Activated naive CD4-positive, alpha-beta T cell (primary cell): ENCODE measurements at places on chromosomes 6 and 20.

DNA sequence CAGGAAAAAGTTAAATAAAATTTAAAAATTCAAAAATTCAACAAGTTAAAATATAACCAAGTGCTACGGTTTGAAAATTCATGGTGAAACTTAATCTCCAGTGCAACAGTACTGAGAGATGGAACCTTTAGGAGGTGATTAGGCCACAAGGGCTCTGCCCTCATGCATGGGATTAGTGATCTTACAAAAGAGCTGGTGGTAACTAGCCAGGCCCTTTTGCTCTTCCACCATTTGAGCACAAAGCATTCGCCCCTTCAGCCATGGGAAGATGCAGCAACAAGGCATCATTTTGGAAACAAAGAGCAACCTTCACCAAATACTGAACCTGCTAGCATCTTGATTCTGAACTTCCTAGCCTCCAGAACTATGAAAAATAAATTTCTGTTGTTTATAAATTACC, 80.9 kb downstream of the RNGTT start:
- no peak for DNase-seq

DNA sequence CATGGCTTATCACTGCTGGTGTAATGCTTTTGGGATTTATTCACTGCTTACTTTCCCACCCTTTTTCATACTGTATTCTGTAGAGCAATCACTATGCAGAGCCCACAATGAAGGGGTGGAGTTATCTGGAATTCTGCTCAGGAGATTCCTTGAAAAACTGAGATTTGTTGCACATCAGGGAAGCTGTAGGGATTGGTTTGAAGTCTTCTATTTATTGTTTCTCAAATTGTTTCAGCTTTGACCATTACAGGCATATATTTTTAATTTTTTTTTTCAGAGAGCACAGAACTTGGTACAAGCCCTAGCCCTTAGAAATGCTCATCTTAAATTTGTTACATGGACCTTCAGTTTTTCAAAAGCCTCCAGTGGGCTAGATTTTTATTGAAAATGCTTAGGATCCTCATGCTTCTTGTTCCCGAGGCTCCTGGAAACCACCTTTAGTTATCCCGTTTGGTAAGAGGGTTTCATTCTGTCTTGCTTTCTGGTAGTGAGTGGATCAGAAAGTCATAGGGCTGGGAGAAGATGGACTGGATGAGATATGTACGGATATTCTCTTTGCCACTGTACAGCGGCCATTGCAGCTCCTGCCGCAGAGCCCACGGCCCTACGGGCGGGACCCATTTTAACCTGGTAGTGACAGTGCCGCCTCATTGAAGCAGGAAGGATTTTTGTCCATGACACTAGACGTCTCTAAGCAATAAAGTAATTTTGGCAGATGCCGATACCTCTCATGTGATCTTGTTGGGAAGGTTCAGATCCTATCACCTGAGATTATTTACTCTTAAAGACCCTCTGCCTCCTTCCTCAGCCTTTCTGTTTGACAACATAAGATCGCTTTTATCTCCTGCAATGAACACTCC, 45.3 kb upstream of the ZNF184 start:
- DNase-seq: no peak

- no peak for DNase-seq
These were observed 18.8 kb downstream of the OR2A4 start for GRCh38 chr6:131682442-131682841.

DNA sequence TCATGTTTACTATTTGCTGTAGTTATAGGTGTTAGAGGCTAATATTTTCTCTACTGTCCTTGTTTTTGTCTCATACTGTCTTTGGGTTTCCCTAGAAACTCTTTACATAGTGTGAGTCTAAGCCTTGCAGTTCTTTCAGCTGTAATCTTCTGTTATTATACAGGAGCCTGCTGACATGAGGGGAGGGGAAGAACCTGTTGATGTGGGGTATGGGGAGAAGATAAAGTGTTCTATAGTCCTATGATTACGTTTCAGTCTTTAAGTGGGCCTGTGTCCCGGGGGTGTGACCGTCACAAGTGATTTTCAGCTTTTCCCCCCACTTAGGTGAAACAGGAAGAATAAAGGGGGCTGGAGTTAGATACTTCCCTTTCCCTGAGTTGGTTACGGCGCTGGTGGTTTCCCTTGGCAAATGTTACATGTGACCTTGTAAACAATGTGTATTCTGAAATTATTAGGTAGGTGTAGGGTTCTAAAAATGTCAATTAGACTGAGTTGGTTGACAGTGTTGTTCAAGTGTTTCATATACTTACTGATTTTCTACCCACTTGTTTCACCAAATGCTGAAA, 41.3 kb downstream of the REV3L start:
- DNase-seq: no peak

DNA sequence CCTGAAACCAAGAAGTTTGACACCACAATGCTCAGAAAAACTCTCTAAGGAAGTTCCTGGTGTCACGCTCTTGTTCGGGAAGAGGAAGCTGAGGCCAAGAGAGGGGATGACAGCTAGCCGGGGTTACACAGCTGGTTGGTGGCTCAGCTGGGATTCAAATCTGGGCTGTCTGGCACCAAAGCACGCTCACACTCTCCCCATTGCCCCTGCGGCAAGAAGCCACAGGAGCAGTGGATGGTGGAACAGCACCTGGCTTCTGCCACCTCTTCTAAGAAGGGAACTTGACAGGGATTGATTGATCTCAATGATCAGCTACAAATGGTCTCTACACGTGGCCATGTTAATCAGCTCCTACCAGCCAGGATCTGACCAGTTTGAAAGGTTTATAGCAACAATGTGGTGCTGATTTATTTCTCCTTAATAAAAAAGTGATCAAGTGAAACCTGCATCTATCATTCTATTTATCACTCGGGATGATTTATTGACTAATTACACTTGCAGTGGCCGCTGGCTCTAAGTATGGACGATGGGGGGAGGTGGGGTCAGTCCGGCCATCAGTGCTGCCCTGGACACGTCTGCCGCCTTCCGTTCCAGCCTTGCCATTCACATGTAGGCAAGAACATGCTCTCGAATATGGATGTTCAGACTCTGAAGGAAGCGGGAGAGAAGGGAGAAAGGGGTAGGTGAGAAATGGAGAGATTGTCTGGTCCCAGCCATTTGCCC, 71.9 kb upstream of the TOP1 start:
- DNase-seq: no peak

GRCh38 chr20:51574248-51575033, 31.9 kb upstream of the NFATC2 start:
- no peak for DNase-seq

- DNase-seq: no peak
These were observed 92.3 kb downstream of the ATRN start for GRCh38 chr20:3563133-3563532.

- DNase-seq: no peak
These were observed 91.8 kb downstream of the CARMIL1 start for GRCh38 chr6:25371037-25371347.

DNA sequence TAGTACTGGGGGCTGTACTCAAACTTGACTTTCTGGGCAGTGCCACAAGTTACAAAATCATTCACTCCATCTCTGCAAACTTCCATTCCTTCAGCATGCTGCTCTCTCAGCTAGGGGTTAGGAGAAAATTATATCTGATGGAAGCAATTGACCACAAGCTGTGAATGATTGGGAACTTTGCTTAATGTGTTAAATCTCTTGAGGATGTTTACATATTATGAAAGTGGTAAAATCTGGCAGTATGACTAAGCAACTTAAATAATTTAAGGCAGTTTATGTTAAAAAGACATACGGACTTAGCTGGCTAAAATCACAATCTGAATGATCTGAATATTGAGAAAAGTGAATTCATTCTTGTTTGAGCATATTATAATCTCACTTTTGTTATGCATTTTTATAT, 415.0 kb downstream of the PHF3 start:
- no peak for DNase-seq

- no peak for DNase-seq
These were observed 36.1 kb downstream of the MDFI start for GRCh38 chr6:41674231-41675000.

- no peak for DNase-seq
These were observed 104.3 kb downstream of the ADGRG6 start for GRCh38 chr6:142406131-142406530.

GRCh38 chr6:148650941-148651505, 95.8 kb upstream of the UST start:
- DNase-seq: no peak

- no peak for DNase-seq
These were observed 758.7 kb upstream of the MAN1A1 start for GRCh38 chr6:120108061-120108795.

- DNase-seq: no peak
These were observed 521.6 kb downstream of the CD83 start for GRCh38 chr6:14638906-14639761.

GRCh38 chr6:122653094-122653493, 42.9 kb downstream of the PKIB start:
- DNase-seq: no peak

- DNase-seq: no peak
These were observed 10.1 kb upstream of the NHSL1 start for GRCh38 chr6:138509371-138509770.

DNA sequence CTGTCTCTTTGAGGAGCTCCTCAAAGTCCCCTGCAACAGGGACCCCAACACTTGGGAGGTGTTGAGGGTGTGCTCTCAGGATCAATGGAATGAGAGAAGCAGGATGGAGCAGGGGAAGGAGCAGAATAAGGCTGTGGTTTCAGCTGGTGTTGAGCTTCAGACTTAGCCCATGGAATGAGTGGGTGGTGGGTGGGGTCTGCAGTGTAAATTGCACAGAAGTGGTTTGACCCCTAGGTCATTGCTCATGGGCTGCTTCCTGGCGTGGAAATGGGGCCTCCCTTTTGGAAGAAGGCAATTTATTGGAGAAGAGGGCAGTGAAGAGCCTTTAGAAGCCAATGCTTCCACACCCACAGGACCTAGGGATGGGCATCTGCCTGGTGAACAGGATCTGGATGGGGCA, 37.0 kb upstream of the KCNG1 start:
- no peak for DNase-seq

DNA sequence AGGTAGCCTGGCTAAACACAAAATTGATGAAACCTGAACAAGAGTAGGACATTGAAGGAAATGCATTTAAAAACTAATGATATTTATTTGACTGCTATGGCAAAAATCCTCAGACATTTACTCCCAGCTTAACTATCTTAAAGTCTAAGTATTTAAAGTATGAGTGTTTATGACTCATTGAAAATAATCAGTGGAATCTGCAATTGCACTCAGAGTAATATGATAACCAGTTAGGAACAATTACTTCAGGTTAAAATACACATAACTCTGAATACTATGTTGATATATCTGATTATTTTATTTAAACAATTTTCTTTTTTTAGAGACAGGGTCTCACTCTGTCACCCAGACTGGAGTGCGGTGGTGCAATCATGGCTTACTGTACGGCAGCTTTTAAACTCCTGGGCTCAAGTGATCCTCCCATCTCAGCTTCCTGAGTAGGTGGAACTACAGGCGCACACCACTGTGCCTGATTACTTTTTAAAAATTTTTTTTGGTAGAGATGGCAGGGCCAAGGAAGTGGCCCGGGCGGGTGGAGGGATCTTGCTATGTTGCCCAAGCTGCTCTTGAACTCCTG, 43.9 kb downstream of the FILIP1 start:
- no peak for DNase-seq

DNA sequence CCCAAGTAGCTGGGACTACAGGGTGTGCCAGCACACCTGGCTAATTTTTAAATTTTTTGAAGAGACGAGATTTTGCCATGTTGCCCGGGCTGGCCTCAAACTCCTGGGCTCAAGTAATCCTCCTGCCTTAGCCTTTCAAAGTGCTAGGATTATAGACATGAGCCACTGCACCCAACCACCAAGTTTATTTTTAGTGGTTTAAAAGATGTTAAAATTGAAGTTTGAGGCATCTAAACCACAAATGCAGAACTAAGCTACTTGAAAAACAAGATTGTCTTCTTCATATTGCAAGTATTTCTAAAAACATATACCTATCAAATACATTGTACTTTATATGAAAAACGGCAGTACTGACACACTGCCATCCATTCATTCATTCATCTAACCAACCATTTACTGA, 31.6 kb downstream of the WASF1 start:
- DNase-seq: no peak

DNA sequence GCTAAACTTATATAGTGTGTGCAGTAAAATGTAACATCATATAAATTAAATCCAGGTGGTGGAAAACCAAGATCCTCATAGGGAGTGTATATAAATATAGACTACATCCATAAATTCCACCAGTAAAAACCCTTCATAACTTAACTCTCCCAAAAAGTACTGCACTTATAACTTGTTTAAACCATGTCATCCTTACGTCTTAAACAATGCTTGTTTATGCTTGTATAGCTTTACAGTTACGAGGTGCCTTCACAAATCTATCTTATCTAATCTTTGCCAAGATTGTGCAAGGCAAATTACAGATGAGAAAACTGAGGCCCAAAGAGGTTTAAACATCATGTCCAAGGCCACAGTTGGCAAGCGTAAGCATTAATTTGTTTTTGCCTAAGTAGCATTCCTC, 71.3 kb downstream of the BCAS1 start:
- no peak for DNase-seq

DNA sequence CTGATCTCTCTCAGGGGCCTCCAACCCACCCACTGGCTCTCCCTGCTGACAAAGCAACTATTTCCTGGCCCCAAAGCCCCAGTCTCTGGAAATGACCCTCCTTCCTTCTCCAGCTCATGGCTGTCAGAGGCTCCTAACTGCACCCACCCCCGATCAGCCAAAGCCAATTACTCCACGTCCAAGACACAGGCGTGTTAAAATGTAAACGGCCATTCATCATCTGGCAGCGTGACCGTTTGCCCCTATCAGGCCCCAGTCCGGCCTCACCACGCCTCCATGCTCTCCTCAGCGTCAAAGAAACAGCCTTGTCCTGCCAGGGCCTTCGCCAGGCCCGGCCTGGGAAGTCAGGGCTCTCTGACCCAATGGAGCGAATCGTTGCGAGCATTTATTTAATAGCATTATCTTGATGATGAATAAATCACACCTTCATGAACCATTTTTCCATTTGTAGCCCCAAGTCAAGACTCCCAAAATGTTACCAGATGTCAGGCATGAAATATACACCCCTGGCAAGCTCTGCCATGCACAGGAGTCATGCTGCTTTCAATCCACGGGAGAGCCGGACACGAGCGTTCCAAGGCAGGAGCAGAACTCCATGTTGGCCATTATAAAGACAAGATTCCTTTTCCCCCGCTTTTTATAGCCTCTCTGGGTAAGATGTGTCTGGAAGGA, 17.7 kb downstream of the RIPOR3 start:
- no peak for DNase-seq

GRCh38 chr20:64119681-64120341, 12.4 kb upstream of the NPBWR2 start:
- DNase-seq: no peak

GRCh38 chr20:49228676-49229075, 9.5 kb downstream of the DDX27 start:
- DNase-seq: no peak

DNA sequence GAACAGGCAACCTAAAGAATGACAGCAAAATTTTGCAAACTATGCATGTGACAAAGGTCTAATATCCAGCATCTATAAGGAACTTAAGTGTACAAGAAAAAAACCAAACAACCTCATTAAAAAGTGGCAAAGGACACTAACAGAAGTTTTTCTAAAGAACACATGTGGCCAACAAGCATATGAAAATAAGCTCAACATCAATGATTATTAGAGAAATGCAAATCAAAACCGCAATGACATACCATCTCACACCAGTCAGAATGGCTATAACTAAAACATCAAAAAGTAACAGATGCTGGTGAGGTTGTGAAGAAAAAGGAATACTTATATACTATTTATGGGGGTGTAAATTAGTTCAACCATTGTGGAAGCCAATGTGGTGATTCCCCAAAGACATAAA, 5.5 kb downstream of the RFPL4B start:
- DNase-seq: no peak
